ENCODE measurements at places on chromosomes 13 and 19.

DNA sequence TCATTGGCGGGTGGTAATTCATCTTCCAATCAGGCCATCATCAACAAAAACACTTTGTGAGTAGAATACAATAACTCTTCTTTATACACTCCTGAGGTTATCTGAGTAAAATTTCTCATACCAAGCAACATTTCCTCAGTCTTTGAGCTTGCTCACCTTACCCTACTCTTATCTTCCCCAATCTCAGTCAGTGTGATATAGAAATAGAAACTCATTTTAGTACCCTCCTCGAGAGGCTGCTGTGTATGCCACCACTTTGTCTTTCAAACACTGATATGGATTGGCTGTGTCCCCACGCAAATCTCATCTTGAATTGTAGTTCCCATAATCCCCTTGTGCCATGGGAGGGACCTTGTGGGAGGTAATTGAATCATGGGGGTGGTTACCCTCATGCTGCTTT is 209.7 kb downstream of the RBM26 start:
- no peak for DNase-seq

DNA sequence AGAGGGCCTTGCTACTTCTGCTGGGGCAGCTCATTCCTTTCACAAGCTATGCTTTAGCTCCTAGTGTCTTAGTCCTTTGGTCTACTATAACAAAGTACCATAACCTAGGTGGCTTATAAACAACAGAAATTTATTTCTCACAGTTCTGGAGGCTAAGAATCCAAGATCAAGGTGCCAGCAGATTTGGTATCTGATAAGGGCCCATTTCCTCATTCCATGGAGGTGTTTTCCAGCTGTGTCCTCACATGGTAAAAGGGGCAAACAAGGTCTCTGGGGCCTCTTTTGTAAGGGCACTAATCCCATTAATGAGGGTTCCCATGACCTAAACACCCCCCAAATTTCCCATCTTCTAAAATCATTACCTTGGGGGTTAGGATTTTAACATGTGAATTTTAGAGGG is 57.9 kb upstream of the LRCH1 start:
- no peak for DNase-seq

- no peak for DNase-seq
Observed at GRCh38 chr19:15265214-15265849, 33.1 kb upstream of the EPHX3 start.

DNA sequence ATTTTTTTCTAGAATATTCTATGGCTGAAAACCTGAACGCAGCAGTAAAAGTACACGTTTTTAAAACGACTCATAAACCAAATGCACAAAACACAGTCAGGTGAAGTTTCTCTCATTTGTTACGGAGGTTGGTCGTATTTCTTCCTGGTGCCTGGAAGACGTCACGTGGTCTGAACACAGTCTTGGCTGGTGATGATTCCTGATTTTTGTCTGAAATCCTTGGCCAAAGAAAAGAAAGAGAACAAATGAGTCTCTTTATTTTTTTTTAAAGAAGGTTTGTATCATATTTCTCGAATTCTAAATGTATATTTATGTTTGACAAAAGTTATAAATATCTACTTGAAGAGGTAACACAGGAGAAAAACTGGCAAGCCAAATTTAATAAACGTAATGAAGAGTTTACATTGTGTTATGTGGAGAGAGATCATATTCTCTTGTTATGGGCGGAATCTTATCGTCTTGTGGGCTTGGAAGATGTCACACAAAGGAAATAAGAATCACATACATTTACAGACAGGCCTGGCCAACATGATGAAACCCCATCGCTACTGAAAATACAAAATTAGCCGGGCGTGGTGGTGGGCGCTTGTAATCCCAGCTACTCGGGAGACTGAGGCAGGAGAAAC is 10.0 kb upstream of the PNMA8A start:
- DNase-seq = no peak

- DNase-seq = no peak
Observed at GRCh38 chr19:47994209-47994802, at the start of gene ELSPBP1. ELSPBP1 (plus strand) TSS chr19:47994632; CDS start chr19:48008668, 14,036 bp downstream.

- DNase-seq = peak; percentile 9
Observed at GRCh38 chr13:21637296-21637695, 33.3 kb upstream of the MICU2 start.

GRCh38 chr19:10643968-10644259 is 10.2 kb upstream of the ILF3 start:
- peak; percentile 16 for DNase-seq

DNA sequence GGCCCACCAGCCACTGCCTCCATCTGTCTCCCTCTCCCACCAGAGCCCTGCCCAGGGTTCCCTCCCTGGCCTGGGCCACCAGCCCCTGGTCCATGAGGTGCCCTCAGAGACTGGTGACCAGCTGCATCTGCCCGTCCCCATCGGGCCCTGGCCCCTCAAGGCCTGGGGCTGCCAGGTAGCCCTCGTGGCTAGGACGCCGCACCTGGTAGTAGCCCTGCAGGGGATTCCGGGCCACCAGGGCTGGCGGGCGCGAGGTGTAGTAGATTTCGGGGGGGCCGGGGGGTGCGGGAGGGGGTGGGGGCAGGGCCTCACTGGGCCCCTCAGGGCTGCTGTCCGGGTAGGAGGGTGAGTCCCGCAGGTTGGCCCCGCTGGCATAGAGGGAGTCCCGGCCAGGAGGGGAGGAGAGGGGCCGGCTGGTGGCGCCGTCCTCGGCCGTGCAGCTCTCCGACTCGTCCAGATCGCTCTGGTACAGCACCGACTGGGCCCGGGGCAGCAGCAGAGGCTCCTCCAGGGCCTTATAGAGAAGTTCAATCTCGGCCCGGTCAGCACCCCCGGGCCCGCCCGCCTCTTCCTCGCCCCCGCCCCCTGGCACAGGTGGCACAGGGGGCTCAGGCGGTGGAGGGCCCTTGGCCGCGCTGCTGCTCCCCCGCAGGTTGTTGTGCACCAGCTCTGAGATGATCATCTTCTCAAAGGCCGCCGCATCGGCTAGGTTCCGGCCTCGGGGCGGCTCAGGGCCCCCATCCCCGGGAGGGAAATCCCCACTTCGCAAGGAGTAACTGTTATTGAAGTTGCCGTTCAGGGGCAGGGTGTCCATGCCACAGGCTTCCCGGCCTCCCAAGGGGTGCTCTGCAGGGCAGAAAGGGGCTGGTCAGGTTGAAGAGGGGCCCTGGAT is 14.6 kb upstream of the ASF1B start:
- no peak for DNase-seq

GRCh38 chr13:80012251-80012650 is 328.7 kb downstream of the SPRY2 start:
- peak; percentile 49 for DNase-seq

GRCh38 chr13:36294096-36294495 is 3.5 kb downstream of the CCDC169 start:
- no peak for DNase-seq

- DNase-seq = peak; percentile 11
Observed at GRCh38 chr13:24618011-24618955, 61.9 kb upstream of the ATP12A start.

DNA sequence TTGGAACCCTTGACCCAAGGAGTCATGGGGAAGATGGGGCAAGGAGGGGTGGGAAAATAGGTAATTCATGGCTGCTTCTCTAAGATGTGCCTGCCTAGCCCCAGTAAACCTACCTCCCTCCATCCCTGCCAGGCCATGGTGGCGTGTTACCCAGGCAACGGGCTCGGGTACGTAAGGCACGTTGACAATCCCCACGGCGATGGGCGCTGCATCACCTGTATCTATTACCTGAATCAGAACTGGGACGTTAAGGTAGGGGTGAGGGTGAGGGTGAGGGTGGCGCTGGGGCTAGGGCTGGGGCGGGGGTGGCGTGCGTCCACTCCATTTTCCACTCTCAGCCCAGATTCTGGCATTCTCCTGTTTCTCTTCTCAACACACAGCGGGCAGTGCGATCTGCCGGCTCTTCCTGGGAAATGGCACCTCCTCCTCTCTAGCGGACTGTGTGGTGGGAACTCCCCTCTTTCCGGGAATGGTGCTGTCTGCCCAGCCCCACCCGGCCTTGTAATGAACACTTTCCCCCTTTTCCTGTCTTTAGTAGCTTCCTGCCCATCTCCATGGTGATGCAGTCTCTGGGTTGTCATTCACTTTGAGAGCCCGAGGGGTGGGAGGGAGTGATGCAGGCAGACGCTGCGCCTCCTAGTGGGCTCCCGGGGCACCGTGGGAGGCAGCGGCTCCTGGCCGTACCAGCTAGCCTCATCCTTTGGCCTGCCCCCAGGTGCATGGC is 7.6 kb downstream of the EGLN2 start:
- DNase-seq = peak; percentile 81

GRCh38 chr19:17687141-17687856 is 855 bp downstream of the UNC13A start:
- DNase-seq = no peak

GRCh38 chr13:71316792-71317363 is 550.1 kb downstream of the DACH1 start:
- no peak for DNase-seq

DNA sequence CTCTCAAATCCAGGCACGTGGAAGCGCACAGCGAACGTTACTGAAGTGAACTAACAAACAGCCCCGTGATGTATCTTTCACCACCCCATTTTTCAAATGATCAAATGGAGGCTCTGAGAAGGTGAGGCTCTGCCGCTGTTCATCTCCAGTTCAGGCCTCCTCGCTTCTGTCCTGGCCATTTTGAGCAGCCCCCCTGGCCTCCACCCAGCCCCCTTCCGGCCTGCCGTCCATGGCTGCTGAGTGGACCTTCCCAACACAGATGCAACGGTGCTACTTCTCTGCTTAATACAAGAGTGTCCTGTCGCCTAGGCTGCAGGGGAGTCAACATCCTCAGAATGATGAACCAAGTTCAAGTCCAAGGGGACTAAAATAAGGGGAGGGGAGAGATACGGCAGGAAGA is 9.7 kb downstream of the SYDE1 start:
- DNase-seq = no peak

- peak; percentile 67 for DNase-seq
Observed at GRCh38 chr13:100382785-100383184, 205.8 kb downstream of the GGACT start.

- DNase-seq = no peak
Observed at GRCh38 chr13:40181203-40181845, 485.1 kb downstream of the FOXO1 start.

DNA sequence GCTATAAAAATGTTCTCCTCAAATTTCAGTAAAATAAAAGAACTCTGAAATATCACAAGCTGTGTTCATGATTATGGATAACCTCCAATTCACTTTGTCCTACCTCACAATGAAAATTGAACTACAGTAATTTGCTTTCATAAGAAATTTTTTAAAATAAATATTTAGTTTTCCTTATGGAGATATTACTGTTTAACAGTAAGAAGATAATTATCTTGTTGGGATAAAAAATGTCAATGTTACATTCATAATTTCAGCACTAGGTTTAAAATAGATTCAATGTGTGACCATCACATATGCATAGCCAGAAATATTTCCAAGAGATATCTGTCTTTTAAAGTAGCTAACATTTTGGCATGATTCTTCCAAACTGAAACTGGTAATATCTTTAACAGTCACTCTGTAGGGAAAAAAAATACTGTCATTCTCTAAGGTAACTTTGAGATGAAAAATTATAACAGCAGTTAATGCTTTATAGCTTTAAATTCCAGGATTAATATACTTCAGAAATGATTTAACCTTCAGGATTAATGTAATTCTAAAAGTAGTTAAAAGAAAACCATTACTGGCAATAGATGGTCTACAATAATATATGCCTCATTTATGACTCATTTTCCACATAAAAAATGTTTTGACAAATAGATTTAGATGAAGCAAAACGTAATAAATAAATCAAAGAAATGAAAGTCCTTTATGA is 91.3 kb downstream of the SPRY2 start:
- DNase-seq = no peak

GRCh38 chr13:20049558-20050473 is 91.3 kb downstream of the ZMYM2 start:
- DNase-seq = peak; percentile 36

DNA sequence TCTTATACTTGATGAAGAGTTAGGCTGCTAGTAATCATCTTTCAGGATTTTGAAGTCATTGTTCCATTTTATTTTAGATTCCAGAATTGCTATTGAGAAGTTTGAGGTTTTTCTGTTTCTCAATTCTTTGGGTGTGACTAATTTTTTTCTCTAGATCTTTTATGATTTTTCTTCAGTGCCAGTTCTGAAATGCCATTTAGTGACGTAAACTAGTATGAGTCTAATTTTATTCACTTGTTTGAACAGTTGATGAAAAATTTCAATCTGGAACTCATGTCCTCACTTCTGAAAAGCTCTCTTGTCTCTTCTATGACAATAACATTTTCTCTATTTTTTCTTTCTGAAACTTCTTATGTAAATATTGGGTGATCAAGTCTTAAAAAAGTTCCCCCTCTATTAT is 188.5 kb upstream of the HTR2A start:
- no peak for DNase-seq

GRCh38 chr13:33100886-33101285 is 84.7 kb downstream of the KL start:
- DNase-seq = no peak

DNA sequence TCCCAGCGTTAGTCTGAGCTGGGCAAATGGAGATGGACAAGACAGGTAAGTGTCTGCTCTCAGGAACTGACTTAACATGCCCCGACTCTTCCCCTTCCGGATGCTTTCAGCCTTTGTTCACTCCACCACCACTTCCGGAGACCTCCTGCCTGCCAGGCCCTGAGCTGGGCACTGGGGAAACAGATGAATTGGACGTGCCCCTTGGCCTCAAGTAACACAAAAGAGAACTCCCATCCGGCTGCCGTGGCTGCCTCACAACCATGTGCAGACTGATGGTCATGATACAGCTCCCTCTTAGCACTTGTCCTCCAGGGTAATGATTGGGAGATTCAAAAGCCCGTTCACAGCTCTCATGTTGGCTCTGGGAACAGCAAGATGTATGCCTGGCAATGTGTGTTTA is 6.9 kb downstream of the ZNF784 start:
- DNase-seq = no peak

DNA sequence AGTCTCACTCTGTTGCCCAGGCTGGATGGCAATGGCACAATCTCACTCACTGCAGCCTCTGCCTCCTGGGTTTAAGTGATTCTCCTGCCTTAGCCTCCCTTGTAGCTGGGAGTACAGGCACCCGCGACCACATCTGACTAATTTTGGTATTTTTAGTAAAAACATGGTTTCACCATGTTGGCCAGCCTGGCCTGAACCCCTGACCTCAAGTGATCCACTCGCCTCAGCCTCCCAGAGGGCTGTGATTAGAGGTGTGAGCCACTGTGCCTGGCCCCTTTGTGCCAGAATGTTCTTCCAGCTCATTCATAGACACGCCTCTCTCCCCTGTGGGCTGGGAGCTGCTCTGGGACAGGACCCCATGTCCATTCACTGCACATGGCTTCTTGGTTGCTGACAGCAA is 9.1 kb downstream of the MYDGF start:
- no peak for DNase-seq

- DNase-seq = no peak
Observed at GRCh38 chr13:65090186-65090585, 2139.9 kb downstream of the PCDH9 start.
